ENCODE measurements at places on chromosomes 12 and 14. TPM values are rescaled to one million over a fixed set of nuclear protein-coding genes. Genes with fewer than 3 reads are reported as not detected.

Gene GALNT9
- total RNA-seq = not detected

Gene PPP1R1A
- total RNA-seq = not detected

Gene INSM2
- total RNA-seq = 0.07 TPM

Gene LRRC43
- total RNA-seq = not detected

Gene DAO
- total RNA-seq = not detected

Gene LTB4R2
- 9.3 TPM for total RNA-seq

Gene CMA1
- not detected for total RNA-seq

Gene GPR65
- not detected for total RNA-seq

Gene CARMIL3
- total RNA-seq = not detected

Gene C2CD5
- 14.4 TPM for total RNA-seq

Gene KRT77
- not detected for total RNA-seq

Gene BBOF1
- 1.5 TPM for total RNA-seq

Gene RERG
- total RNA-seq = not detected

Gene MYF5
- total RNA-seq = not detected

Gene KRT2
- 0.23 TPM for total RNA-seq

Gene RAD9B
- 0.40 TPM for total RNA-seq

Gene INHBE
- not detected for total RNA-seq

Gene LBHD2
- not detected for total RNA-seq

Gene FBLN5
- total RNA-seq = 0.58 TPM

Gene MMP19
- 0.17 TPM for total RNA-seq

Gene ANO2
- total RNA-seq = not detected

Gene FITM1
- not detected for total RNA-seq

Gene PLCZ1
- not detected for total RNA-seq

Gene SNRPF
- total RNA-seq = 47.4 TPM

Gene SERPINA10
- not detected for total RNA-seq

Gene HOXC13
- 9.0 TPM for total RNA-seq

Gene CLMN
- 3.5 TPM for total RNA-seq

Gene ZC2HC1C
- 9.5 TPM for total RNA-seq

Gene TUNAR
- not detected for total RNA-seq

All from PC-3 (cell line).